ENCODE measurements at places on chromosomes 3 and 15.
A peak's percentile ranks its signal among the peaks of the same experiment; 100 is the strongest.

- no peak for DNase-seq
Measured at GRCh38 chr15:69623392-69624154, 171.0 kb downstream of the RPLP1 start.

GRCh38 chr15:24676431-24676830, 856 bp downstream of the NPAP1 start:
- DNase-seq = no peak

- no peak for DNase-seq
Measured at GRCh38 chr3:127438951-127439350, 151.1 kb upstream of the PRR20G start.

- no peak for DNase-seq
Measured at GRCh38 chr3:121997372-121997771, 24.7 kb downstream of the ILDR1 start.

DNA sequence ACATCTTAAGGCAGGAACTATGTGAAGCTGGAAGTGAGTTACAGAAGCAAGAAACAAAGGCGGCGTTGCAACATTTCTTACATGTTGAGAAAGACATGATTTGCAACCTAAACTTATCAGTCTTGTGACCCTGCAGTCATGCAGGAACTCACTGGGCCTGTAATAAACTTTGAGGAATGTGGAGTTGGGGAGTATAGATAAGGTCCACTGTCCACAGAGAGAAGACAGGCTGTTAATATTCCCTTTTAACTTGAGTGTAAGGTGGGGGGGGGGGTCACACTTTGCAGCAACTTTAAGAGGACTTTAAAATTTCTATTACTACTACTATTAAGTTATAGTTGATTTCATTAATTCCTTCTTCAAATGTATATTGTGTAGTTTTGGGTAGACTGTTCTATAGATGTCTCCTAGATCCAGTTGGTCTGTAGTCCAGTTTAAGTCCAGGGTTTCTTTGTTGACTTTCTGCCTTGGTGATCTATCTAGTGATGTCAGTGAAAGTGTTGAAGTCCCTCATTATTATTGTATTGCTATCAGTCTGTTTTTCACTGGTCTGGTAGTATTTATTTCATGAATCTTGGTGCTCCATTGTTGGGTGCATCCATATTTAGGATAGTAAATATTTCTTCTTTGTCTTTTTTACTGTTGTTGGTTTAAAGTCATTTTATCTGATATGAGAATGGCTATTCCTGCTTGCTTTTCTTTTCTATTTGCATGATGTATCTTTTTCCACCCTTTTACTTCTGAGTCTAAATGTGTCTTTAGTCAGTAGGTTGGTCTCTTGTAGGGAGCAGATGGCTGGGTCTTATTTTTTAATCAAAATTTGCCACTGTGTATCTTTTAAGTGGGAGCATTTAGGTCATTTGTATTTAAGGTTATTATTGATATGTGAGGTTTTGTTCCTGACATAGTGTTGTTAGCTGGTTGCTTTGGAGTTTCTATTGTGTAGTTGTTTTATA, 15.6 kb upstream of the FAM98B start:
- DNase-seq = no peak

DNA sequence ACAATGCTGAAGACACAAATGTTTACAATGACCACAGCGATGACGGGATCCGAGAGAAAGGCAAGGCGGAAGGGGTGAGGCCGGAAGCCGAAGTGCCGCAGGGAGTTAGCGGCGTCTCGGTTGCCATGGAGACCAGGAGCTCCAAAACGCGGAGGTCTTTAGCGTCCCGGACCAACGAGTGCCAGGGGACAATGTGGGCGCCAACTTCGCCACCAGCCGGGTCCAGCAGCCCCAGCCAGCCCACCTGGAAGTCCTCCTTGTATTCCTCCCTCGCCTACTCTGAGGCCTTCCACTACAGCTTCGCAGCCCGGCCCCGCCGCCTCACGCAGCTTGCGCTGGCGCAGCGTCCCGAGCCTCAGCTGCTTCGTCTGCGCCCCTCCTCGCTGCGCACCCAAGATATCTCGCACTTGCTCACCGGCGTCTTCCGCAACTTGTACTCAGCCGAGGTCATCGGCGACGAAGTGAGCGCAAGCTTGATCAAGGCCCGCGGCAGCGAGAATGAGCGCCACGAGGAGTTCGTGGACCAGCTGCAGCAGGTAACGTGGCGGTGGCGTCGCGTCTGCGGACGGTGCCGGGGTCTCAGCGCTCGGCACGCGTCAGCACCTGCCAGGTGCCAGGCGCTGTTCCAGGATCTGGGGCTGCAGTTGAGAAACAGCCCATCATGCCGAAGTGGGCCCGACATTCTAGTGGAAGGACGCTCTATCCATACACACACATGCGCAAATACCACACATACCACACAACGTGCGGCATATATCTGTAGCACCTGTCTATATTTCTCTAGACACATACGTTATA, at the start of gene DLEC1:
Gene DLEC1, plus strand, starts transcription at position 108 of the 798 bp plus-strand sequence. Its CDS starts 18 bp downstream, at position 126.
- DNase-seq = peak; percentile 79

GRCh38 chr15:85825719-85826118, 31.0 kb upstream of the KLHL25 start:
- DNase-seq = no peak

- no peak for DNase-seq
Measured at GRCh38 chr3:131701153-131701770, 198.5 kb upstream of the MRPL3 start.

- no peak for DNase-seq
Measured at GRCh38 chr15:99671926-99672635, 61.2 kb downstream of the LYSMD4 start.

DNA sequence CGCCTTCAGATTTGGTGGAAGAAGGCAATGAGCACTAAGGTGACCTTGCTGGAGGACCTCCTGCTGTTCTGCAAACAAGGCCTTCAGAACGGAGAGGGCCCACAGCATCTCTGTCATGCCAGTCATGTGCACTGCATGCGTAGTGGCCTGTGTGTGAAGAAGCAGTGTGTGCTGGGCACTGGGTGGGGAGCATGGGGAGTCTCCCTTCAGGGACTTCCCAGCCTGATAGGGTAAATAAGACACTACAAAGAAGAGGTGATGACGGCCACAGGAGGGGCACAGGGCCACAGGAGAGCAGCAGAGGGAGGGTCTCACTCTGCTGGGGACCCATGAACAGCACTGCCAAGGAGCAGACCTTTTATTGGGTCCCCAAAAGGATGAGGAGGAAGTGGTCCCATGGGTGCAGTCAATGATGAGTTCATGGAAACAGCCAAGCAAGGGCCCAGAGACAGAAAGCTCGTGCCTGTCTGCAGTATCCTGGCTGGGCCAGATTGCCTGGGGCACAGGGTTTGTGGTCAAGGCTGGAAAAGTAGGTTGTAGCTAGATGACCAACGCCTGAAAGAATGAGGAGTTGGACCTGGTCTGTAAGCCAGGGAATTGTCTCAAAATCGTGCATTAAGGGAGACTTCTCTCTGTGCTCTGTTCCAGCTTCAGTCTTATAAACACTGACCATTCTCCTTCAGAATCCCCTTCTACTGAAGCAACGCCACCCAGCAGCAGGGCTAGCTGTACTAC, 67.8 kb upstream of the SEC61A1 start:
- no peak for DNase-seq

- no peak for DNase-seq
Measured at GRCh38 chr3:195154793-195155535, 116.0 kb downstream of the XXYLT1 start.

DNA sequence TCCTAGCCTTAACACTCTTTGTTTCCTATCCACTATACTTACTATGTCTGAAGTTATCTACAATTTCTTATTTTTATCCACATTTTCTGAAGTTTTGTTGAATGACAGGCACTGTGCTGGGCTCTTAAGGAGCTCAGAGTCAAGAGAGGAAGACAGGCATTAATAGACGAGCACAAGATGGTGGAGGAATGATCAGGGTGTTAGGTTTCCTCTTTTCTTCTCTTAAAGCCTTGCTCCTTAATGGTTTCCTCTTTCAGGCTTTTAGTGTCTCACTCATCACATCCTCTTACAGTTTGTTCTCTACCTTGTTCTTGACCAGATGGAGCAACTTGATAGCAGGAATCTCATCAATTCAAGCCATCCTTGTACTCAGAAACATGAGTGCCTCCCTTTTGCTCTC, 52.9 kb upstream of the BCL6 start:
- DNase-seq = peak; percentile 53

GRCh38 chr15:96058103-96058851, 272.2 kb upstream of the NR2F2 start:
- no peak for DNase-seq

DNA sequence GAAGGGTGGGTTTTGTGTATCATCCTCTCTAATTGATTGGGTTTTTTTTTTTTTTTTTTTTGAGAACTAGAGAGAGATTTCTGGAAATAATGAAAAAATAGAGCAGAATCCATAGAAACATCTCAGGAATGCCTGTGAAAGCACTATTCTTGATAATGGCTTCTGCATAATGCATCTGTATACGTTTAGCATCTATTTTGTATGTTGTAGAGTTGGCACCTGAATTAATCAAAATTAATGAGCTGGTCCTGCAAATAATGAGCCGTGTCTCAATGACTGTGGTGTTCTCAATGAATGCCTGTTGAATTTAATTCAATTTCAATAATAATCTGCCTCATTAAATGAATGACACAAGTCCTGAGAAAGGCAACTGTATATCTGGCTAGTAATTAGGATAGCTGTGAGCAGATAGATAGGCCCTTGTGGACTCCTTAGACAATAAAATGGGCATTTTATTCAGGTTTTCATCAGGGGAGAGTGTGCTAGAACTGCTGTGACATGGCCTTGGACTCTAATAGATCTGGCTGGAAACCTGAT, 70.5 kb upstream of the WDR72 start:
- no peak for DNase-seq

DNA sequence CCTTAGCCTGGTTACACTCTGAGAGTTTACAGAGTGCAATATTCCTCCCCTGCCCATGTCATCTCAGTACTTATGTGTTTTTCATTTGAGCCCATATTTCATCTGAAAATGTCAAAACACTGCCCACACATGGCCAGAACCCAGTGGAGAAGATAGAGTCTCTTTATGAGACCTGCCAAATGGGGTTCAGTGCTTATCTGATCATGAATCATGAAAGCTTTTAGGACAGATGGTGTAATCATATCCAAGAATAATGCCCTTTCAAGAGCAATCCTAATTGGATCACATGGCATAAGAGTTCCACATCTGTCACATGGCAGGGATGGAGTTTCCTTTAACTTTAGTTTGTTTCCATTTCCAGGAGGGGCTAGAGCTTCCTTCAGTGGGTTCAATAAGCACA, 77.2 kb upstream of the AGBL1 start:
- no peak for DNase-seq

GRCh38 chr15:101027273-101027901, 108.2 kb downstream of the LRRK1 start:
- no peak for DNase-seq

DNA sequence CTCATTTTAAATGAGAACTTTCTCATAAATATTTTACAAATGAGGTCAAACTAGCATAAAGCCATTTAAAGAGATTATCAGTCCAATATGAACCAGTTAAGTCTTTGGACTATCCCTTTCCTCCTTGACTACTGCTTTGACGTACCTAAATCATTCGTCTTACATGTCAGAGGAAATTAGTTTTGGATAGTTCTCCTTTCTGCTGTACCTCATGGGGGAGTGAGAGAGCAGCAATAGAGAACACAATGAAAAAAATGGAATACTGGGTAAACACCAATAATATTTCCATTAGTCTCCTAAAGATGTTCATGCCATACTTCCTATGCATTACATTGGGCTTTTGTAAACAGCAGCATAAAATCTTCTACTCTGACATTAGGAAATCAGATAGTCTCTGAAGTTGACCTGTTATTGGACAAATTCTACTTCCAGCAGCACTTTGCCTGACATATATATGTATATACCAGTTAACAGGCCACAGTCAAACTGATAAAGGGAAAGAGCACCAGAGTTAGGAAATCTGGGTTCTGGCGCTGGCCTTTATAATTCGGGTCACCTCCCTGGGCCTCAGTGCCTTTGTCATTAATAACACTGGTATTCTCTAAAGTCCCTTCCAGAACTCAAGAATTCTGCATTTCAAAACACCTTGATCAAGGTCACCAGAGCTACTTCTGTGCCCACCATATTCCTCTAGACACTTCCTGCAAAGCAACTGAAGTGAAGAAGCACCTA, 26.8 kb downstream of the TIMMDC1 start:
- no peak for DNase-seq

- DNase-seq = no peak
Measured at GRCh38 chr15:76973906-76974305, 21.0 kb upstream of the PSTPIP1 start.

- no peak for DNase-seq
Measured at GRCh38 chr3:45204136-45204535, 22.0 kb downstream of the TMEM158 start.

- DNase-seq = no peak
Measured at GRCh38 chr3:46864061-46864881, 1.0 kb upstream of the MYL3 start.

DNA sequence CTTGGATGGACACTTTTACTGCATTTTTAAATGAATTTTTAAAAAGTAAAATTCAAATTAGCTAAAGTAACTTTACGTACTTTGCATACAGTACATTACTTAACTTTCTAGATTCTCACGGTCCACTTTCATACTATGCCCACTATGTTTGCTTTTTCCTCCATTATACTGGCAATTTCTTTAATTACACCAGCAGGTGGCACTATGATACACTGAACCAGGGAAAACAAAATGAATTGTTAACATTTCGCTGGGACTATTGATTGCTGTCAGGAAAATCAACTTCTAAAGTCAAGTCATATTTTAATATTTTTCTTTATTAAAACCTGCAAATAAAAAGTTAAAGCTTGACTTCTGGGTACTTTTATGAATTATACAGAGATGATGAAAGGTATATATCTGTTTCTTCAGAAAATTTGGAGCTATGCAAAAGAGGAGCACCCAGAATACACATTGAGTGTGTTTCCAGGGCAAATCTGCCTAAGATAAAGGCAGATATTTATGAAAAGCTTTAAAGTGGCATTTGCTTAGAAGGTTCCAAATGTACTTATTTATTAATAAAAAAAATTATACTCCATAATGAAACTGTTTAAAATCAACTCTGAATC, 21.8 kb upstream of the POU1F1 start:
- no peak for DNase-seq

- no peak for DNase-seq
Measured at GRCh38 chr3:170397685-170398084, 21.0 kb upstream of the CLDN11 start.

DNA sequence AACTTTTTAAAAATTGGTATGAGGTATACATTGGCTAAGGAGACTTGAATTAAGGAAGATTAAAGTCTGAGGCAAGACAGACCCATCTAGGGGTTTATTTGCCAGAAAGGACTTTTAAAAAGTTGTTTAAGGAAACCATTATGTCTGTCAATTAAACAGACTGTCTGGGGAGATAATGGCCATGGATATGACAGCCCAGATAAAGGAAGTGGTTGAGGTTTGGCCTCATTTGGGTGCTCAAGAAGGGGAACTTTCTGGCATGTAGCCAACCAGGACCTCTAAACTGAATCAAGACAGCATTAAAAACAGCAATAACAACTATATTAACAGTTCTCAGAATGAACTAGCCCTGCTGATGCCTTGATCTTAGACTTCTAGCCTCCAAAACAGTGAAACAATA, 9.9 kb upstream of the CD200R1L start:
- DNase-seq = no peak

DNA sequence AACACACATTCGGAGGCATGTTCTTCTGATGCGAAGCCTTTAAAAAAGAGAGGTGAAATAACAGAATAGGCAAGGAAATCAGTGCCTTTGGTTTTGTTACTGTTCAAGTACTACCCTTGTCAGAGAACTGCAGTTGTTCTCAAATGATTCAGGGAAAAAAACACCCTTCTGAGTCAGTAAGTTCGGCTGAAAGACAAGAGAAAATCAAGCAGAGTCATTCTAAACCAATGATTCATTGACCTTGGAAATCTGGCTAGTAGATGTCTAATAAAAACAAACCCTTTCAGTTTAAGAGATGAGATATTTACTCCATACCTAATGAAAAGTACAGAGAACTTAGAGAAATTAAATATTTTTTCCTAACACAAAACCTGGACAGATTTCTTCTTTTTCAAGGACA, 72.7 kb upstream of the ABI3BP start:
- DNase-seq = no peak
